ENCODE measurements at places on chromosomes 5 and 9.
A peak's percentile ranks its signal among the peaks of the same experiment; 100 is the strongest.

GRCh38 chr5:148856424-148856823 is 30.0 kb downstream of the ADRB2 start:
- DNase-seq: no peak

DNA sequence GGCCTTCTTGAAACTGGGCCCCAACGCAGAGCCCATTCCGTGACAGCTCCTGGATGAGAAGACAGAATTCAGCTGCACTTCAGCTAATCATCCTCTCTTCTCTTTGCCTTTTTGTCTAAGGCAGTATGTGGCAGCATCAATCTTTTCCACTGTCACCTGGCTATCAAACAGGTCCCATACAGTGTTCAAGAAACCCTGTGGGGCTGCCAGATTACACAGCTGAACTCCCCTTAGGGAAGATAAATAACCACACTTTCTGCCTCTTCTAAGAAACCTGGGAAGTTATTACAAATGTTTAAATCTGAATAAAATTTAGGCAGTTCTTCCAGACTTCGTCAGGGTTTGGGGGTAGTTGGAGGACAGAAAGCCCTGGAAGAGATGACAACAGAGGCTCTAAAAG is 61.0 kb downstream of the SPEF2 start:
- DNase-seq: no peak

DNA sequence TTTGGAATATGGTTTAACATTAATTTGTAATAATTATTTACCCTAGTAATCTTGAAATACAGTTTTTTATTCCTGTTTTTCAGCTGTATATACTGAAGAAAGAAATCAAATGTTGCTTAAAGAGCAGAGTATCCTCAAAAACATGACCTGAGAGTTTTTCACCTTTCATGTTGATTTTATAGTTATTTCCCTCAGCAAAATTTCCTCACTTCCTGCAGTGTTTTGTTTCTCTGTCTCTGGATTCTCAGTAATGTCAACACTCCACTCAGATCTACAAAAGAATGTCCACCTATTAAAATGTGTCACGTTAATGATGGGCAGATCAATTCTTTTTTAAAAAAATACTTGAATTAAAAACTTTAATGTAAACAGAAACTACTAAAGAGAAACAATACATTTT is 398.3 kb downstream of the ANXA1 start:
- no peak for DNase-seq

GRCh38 chr9:88799541-88800328 is 191.5 kb upstream of the S1PR3 start:
- no peak for DNase-seq

DNA sequence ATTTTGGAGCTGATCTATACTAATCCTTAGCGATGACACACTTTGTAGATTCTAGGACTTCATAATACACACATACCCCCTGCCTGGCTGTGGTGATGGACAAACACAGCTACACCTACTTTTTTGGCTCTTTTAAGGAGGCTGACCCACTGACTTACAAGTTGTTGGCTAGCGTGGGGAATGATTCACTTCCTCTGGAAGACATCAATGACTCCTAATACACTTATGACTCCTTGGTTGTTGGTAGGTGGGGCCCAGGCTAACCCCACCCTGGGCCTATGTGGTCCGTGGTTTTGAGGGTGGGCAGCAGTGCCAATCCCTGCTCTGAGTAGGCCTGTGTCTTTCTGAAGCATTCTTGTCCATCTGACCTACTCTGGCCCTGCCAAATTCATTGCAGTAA is 144.4 kb downstream of the SLC12A2 start:
- peak; percentile 59 for DNase-seq
